GM23248 (cell line): ENCODE measurements at places on chromosomes 4 and X. TPM values are rescaled to one million over a fixed set of nuclear protein-coding genes. Genes with fewer than 3 reads are reported as not detected.

- no peak for DNase-seq
Observed at GRCh38 chr4:24240655-24241054, 343.7 kb downstream of the DHX15 start.

DNA sequence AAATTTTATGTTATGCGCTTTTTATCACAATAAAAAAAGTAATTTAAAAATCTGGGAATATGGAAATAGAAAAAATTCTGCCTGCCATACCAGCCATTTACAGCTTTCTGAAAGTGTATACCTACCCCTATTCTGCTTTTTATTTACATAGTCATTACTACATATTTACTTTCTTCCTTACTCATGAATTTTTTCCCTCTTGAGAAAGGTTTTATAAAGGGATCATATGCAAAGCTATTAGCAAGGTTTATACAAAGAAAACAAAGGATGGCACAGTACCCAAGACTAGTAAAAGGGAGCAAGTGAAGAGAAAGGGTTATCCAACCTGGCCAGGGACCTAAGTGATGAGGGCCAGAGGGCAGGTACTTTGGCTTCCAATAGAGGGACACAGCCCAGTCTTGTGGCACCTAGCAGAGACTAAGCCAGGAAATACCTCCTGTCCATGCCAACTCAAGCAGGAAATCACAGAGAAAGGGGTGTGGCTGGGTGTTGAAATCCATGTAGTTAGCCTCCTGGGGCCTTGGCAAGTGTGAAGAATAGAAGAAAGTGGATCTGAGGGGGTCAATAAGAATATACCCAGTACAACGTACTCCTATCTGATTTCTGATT, 207.3 kb upstream of the VEGFC start:
- no peak for DNase-seq

GRCh38 chr4:38606587-38606905, 57.5 kb upstream of the KLF3 start:
- no peak for DNase-seq

GRCh38 chr4:146435962-146436361, 85.8 kb downstream of the SLC10A7 start:
- DNase-seq = peak; percentile 24

DNA sequence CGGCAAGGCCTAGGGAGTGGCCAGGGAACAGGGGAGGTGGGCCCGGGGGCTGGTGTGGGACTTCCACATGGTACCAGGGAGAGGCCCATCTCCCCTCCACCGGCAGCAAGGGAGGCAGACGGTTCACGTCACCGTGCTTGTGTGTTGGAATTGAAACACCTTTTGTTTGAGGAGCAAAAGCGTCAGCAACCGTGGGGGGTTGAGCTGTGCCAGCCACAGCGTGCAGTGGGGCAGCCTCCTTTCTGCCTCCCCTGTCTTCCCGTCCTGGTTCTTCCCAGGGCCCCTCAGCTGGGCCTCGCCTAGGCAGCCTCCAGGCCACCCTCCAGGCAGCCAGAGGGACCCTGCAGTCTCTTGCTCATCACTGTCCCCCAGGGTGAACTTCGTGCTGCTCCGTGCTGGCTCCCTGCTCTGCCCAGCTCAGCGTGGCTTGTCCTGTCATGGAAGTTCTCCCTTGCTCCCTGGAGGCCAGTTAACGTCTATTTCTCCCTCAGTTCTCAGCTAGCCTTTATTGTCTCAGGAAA, 32.1 kb upstream of the HGFAC start:
- no peak for DNase-seq

DNA sequence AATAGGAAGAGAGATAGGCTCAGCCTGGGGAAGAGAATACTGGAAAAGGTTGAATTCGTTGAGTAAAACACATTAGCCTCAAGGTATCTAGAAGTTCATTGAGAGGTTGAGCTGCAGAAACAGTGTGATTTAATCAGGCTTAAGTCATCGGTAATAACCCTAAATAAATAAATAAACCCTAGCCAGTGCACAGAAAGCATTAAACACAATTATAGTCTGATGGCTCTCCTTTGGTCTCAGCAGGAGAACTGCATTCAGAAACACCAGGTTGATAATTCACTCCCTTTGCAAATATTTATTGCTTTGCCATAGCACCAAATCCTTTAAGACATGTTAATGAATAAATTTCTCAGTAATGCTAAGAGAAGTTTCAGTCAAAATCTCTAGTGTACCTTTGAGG, 9.6 kb downstream of the DCX start:
- no peak for DNase-seq

- DNase-seq = peak; percentile 33
Observed at GRCh38 chr4:40998675-40999358, 215.5 kb downstream of the APBB2 start.

The NEUROG2 gene
- polyA plus RNA-seq = not detected in 2 replicates

The SSX4 gene
- polyA plus RNA-seq = not detected in 2 replicates
